ENCODE measurements at places on chromosomes 6 and 20. TPM values are rescaled to one million over a fixed set of nuclear protein-coding genes. Genes with fewer than 3 reads are reported as not detected.

Gene MAP7
- total RNA-seq: 15.5 TPM

Gene HTR1E
- 0.82 TPM for total RNA-seq

Gene RBBP9
- total RNA-seq: 20.6 TPM

Gene CPXM1
- 160 TPM for total RNA-seq

Gene GRM1
- total RNA-seq: 0.16 TPM

Gene MEI4
- 1.5 TPM for total RNA-seq

Gene SLC32A1
- not detected for total RNA-seq

Gene BPIFA1
- not detected for total RNA-seq

Gene CCN6
- not detected for total RNA-seq

Gene GABRR1
- not detected for total RNA-seq

Gene SLC17A1
- total RNA-seq: not detected

Gene SLC35D3
- total RNA-seq: 0.13 TPM

Gene HLA-DOA
- total RNA-seq: 5.8 TPM

Gene ETV7
- total RNA-seq: 0.45 TPM

Measured in mesothelial cell of epicardium (in vitro differentiated cells).